ENCODE measurements at places on chromosomes 12 and 14.

DNA sequence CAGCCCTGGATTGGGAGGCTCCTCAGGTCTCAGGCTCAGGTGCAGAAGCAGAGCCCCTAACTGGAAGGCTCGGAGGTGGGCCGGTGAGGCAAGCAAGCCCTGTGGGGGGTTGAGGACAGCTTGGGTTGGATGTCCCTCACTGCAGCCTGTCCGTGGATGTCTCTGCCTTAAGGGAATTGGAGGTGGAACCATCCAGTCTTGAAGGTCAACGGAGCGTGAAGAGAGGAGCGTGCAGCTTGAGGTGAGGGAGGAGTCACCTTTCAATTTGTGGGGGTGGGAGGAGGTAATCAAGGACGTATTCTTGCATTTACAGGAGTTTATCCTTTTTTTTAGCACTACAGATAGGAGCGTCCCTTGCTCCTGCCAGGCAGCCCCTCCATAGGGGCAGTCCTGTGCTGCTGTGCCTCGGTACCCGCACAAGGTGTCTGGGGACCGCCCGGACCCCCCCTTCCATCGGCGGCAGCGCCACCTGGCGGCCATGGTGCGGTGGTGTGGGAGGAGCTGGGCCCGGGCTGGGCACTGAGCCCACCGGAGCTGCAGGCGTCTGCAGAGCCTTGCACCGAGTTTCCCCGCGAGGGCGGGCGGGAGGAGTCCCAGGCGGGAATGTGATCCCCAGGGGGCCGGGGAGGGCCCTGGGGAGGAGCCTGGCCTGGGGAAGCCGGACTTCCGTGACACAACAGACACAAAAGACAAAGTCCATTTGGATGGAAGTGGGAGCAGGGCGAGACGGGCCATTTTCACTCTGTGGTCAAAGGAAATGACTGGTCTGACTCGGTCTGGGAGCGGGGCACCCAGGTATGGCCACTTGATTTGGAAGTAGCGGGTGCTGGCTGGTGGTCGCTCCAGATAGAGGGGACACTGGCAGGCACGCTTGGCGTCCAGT, 864 bp downstream of the DNAJC22 start:
- peak; percentile 96 for DNase-seq

- no peak for DNase-seq
These were observed 19.3 kb upstream of the KRT86 start for GRCh38 chr12:52254965-52255751.

DNA sequence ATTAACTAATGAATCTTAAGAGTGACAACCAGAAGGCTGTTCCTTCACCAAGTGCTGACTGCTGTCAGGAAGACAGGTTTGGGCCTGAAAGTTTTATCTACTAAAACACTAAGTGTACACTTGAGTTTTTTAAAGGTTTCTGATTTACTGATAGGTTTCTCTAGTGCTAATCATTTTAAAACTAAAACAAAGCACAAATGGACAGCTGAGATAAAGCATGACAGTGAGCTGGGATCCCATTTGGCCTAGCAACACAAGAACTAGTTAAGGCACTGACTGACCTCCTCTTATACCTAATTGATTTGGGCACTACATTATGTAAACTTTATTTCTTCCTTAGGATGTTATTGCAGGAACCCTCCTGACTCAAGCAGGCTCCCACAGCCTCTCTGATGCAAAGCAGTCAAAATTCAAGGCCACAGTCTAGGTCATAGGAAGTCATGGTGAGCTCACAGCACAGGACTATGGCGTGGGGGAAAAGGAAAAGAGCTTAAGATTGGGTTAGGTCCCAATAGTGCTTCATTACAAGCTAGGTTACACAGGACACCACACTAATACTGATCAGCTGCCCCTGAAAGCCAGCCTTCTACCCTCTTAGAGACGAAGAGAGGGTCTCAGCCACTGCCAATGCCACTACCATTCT, 3.5 kb downstream of the STXBP6 start:
- no peak for DNase-seq

DNA sequence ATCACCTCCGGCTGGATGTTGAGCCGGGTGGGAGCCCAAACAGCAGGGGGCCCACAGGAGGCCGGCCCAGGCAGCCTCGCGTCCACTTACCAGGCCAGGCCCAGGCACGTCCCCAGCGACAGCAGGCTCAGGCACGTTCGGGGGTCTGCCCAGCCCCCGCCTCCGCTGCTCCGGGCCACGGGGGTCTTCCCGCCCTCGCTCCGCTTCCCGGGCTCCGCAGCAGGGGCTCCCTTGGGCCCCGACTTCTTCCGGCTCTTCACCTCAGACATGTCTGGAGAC, 216 bp downstream of the IKBIP start:
- no peak for DNase-seq

DNA sequence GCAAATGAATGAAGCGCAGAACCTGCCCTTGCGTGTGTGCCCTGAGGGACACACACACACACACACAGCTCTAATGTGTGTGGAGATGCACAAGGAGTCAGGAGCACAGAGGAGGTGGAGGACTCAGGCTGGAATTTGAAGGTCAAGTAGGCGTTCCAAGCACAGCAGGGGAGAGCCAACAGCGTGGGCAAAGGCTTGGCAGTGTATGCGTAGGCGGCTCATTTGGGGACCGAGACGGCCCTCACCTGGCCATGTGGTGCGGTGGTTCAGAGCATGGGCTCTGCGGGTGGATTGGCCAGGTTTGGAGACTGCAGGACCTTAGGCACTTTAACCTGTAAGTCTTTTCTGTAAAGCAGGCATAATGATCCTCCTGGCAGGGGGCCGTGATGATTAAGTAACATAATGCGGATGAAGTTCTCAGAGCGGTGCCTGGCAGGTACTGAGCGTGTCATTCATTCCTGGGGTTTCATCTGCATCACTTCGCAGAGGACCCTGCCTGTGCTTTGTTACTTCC, 69.5 kb upstream of the SLC24A4 start:
- DNase-seq: no peak

- DNase-seq: no peak
These were observed 11.7 kb upstream of the RAD51AP1 start for GRCh38 chr12:4526923-4527546.

GRCh38 chr14:90608929-90609341, 207.3 kb downstream of the TTC7B start:
- DNase-seq: no peak

- no peak for DNase-seq
These were observed 16.2 kb downstream of the ACIN1 start for GRCh38 chr14:23078692-23079116.

DNA sequence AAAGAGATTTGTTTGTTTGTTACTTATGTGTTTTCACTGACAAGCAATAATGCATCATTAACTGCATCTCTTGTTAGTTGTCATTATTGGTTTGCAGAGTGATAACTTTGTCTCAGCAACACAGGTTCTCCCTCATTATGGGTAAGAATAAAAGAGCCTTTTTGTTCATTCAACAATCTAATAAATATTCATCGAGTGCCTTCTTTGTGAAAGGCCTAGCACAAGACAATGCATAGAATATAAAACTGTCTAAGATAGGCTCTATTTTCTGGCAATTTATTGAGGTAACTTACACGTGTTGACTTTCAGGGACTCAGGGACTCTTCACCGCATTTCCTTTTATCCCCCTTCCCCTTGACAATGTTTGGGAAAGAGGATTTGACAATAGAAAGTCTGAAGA, 95.5 kb upstream of the KRR1 start:
- DNase-seq: no peak

GRCh38 chr12:105332925-105333324, 2.4 kb downstream of the C12orf75 start:
- no peak for DNase-seq

DNA sequence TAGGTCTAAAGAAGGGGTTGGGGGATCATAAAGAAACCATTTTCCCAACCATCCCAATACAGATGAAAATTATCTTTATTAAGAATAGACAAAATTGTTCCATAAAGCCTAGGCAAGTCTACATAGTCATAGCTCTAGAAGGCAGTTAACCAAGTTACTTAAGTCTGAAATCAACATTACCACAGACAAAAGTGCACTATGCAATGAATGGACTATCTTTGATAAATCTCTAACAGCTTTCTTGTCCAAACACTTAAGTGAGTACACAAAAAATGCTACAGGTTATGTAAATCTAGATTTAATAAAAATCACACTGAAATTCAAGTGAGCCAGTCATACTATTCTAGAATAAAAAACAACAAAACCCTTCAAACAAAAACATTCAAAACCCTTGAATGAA, 87.0 kb upstream of the GPHB5 start:
- no peak for DNase-seq

GRCh38 chr14:99560922-99561683, 42.9 kb downstream of the CCDC85C start:
- DNase-seq: no peak

DNA sequence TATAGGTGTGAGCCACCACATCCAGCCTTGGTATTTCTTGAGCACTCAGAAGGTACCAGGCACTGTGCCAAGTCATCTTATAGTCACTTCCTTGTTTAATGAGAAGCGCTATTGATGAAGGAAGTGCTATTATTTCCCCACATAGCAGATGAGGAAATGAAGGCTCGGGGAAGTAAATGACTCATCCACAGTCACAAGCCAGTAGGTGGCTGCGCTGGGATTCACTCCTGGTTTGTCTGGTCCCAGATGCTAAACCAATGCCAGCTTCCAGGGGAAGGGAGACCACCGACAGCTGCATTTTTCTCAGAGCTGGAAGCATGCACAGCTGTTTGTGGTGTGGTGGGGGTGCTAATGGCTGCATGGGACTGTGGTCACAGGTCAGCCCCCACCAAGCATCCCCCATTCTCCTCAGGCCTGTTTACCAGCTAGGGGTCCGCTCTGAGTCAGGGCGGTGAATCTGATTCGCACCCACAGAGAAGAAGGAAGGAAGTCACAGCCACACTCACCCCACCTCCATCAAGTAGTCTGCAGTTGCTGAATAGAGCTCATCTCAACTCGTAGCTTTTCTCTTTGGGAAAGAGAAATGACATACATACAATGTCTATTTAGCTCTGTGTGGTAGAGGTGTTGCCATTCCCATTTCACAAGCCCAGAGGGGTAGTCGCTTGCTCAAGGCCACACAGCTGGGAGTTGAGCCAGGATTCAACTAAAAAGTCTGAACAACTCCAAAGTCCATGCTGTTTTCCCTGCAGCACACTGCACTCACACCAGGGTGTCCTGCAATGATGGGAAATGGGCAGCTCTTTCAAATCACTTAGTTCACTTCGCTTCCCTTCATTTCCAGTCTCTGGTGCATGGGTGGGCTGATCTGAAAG, 6.3 kb upstream of the LTBP2 start:
- peak; percentile 77 for DNase-seq

GRCh38 chr14:52121441-52121840, 52.6 kb upstream of the NID2 start:
- no peak for DNase-seq

GRCh38 chr14:52863334-52863700, 71.9 kb upstream of the GNPNAT1 start:
- no peak for DNase-seq

GRCh38 chr12:124149287-124149686, 145.6 kb upstream of the RFLNA start:
- no peak for DNase-seq

- DNase-seq: peak; percentile 56
These were observed 42.6 kb upstream of the MED13L start for GRCh38 chr12:116319898-116320621.

GRCh38 chr14:52369305-52369801, 55.2 kb downstream of the PTGER2 start:
- no peak for DNase-seq

DNA sequence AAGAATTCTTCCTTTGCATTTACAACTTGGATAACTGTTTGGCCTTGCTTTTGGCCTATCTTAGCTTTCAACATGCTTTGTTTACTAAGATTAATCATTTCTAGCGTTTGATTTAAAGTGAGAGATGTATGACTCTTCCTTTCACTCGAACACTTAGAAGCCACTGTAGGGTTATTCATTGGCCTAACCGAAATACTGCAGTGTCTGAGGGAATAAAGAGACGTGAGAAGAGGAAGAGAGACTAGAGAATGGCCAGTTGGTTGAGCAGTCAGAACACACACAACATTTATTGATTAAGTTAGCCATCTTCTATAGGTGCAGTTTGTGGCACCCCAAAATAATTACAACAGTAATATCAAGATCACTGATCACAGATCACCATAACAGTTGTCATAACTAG, 62.3 kb upstream of the CCDC175 start:
- no peak for DNase-seq

DNA sequence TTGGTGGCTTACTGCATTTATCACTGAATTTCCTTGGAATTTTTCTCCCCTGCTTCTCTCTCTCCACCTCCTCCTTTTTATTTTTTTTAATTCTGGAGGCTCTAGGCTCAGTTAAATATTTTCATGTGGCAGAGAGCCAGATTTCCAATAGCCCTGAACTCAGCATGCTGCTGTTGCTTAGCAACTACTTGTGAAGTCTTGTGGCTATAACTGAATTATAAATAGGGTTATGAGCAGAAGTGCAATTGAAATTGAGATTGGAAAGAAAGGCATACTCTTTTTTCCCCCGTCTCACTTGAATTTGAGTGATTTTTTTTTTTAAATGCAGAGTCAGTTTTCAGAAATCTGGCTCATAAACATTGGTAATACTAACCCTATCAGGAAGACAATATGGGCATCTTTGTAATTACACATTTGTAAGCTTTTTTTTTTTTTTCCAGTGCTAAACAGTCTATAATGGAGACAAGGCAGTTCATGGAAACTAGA, 38.3 kb downstream of the ATF7IP start:
- DNase-seq: no peak

- no peak for DNase-seq
These were observed 157.1 kb upstream of the PZP start for GRCh38 chr12:9365296-9365695.

- peak; percentile 80 for DNase-seq
These were observed 586 bp downstream of the TTC6 start for GRCh38 chr14:37595809-37596621.

DNA sequence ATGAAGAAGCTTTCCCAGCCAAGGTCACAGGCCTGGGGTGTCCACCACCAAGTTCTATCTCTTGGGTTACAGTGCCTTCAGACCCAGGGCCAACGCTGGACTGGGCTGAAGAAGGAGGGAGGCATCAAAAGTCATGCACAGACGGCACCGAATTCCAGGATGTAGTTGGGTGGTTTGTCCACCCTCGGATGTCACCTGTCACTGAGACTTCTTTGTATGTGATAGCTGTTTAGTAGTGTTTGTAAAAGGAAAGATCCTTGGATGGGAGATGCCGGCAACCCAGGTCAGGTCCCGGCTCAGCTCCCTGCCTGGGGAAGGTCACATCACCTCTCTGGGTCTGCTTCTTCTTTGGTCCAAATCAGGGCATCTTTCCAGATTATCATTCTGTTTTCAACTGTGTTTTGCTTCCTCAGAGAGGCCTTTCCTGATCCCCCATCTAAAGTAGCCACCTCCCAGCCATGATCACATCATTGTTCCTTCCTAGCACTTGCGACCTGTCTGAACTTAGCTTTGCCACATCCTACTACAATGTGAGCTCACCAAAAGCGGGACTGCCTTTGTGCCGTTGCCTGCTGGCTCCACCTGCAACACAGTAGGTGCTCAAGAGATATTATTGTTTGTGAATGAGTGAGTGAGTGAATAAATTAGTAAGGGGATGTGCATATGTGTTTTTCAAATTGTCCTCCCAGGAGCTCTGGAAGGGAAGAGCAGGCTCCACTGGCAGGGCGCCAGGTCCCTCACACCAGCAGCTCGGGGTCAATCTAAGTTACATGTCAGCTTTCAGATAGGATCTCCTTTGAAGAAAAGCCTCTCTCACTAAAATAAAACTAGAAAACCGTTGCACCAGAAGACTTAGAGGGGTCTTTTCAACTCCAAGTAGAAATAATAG, 2.1 kb downstream of the TSPAN11 start:
- DNase-seq: no peak

GRCh38 chr14:63393012-63393411, 74.3 kb upstream of the GPHB5 start:
- DNase-seq: no peak

- DNase-seq: no peak
These were observed 311.1 kb downstream of the SLC6A15 start for GRCh38 chr12:84601483-84601882.

Measured in activated CD8-positive, alpha-beta memory T cell treated with anti-CD3 and anti-CD28 coated beads, Interleukin-2, amount 50 U/mL, for 48 hours (primary cell).